Activated CD8-positive, alpha-beta T cell treated with anti-CD3 and anti-CD28 coated beads, Interleukin-2, amount 10 ng/mL, durations not matched to agents 7 days and 5 days (primary cell): ENCODE measurements at places on chromosomes 3 and 15. TPM values are rescaled to one million over a fixed set of nuclear protein-coding genes. Genes with fewer than 3 reads are reported as not detected.

GRCh38 chr3:42229266-42229941 lies 36.6 kb downstream of the CCK start:
- H3K4me1 ChIP-seq, result peaks cover 15% of the 10 kb centered on the region
- no peak overlapping the region for H3K4me3 ChIP-seq
- H3K27ac ChIP-seq, result no peak overlapping the region

GRCh38 chr3:136186344-136186743 lies 9.8 kb downstream of the MSL2 start:
- no peak overlapping the region for H3K4me3 ChIP-seq
- DNase-seq, result peak; percentile 49
- H3K27ac ChIP-seq, result peak overlapping the region; percentile 37
- peaks cover 76% of the 10 kb centered on the region for H3K4me1 ChIP-seq
- H3K36me3 ChIP-seq, result peaks cover 31% of the 10 kb centered on the region

DNA sequence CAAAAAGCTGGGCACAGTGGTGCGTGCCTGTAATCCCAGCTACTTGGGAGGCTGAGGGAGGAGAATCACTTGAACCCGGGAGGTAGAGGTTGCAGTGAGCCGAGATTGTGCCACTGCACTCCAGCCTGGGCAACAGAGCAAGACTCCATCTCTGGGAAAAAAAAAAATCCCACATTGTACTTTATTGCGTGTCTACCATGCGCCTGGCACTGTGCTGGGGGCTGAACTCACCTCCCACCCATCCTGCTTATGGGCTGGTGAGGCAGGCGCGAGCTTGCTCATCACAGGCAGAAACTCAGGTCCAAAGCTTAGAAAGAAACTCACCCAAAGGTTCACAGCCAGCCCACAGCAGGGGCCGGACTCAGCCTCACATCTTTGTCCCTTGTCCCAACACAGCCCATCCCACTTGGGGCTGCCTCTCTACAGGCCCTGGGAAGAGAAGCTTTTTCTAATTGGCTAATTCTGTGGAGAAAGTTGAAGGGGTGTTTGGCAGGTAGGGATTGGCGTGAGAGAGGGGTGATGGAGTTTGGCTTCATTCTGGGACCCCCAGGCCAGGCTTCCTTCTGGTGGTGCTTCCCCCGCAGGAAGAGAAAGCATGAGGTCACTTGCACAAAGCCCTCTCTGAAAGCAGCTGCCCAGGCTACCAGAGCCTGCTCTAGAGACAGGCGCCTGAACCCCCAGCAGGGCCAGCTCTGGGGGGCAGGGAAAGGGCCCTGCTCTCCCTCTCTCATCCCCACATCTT lies 122.6 kb upstream of the SMAD3 start:
- H3K4me3 ChIP-seq, result no peak overlapping the region
- no peak for DNase-seq
- H3K27me3 ChIP-seq, result no peaks in the 10 kb centered on the region
- H3K4me1 ChIP-seq, result peaks cover 20% of the 10 kb centered on the region
- H3K27ac ChIP-seq, result no peak overlapping the region
- peaks cover 2% of the 10 kb centered on the region for H3K36me3 ChIP-seq

DNA sequence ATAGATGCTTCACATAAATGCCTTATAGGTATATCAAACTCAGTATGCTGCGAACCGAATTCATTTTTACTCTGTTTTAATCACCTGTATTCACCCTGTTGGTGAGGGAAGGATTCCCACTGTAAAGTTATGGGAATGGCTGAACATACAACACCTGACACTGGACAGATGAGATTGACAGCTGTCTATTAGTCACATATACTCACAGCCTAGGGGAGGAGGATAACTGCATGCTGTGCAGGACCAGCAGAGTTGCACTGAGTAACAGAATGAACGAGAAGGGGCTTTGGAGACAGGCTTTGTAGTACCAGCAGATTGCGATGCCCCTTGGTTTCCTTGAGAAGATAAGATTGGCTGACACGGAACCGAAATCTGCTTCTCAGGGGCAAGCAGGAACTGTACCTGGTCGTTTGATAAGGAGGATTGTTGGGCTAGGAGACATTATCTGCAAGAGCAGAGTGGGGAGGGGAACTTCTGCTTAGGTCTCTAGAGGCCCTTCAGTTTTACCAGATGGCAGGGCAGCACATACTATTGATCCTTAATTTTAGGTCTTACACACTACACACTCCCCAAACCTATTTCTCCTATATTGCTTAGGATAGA lies 43.5 kb upstream of the SLC22A13 start:
- H3K27me3 ChIP-seq, result no peaks in the 10 kb centered on the region
- DNase-seq, result no peak
- no peak overlapping the region for H3K4me3 ChIP-seq
- H3K36me3 ChIP-seq, result peaks cover 42% of the 10 kb centered on the region

- no peaks in the 10 kb centered on the region for H3K27me3 ChIP-seq
- no peak for DNase-seq
- H3K36me3 ChIP-seq, result no peaks in the 10 kb centered on the region
- no peak overlapping the region for H3K4me3 ChIP-seq
- no peak overlapping the region for H3K27ac ChIP-seq
- H3K4me1 ChIP-seq, result no peaks in the 10 kb centered on the region
Measured at GRCh38 chr15:49370782-49371181, 52.3 kb upstream of the FGF7 start.

DNA sequence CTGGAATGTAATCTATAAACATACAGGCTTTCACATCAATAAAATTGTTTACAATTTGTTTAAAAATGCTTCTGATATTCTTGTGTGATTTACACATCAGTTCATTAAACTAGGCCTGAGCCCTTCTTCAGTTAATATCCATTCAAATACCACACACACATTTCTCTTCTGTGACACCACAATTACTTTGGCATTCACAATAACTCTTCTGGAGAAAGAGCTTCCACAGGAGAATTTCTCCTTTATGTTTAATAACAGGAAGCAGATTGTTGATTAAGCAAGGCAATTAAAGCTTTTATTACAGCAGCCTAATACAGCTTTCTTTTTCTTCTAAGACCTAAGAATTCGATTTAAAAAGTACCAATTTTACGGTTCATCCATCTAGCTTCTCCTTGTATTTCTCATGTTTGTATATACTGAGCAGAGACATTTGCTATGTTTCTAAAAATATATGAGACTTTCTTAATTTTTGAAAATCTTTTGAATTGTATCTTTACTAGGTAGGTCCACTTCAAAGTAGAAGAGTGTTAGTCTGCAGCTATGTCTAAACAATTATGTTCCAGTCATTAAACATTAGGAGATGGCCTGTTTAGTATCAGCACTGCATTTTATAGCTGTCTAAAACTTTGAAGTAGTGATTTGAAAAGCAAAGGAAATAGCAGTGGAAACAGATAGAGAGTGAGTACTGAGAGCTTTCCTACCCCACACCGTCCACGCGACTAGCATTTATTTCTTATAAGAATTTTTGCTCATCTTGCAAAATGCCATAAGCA lies 511.1 kb upstream of the UBE2E2 start:
- no peaks in the 10 kb centered on the region for H3K27me3 ChIP-seq
- no peak overlapping the region for H3K4me3 ChIP-seq
- no peaks in the 10 kb centered on the region for H3K36me3 ChIP-seq
- DNase-seq, result no peak
- H3K27ac ChIP-seq, result no peak overlapping the region

GRCh38 chr3:144112437-144112836 lies 140.8 kb downstream of the DIPK2A start:
- DNase-seq, result no peak
- H3K36me3 ChIP-seq, result no peaks in the 10 kb centered on the region
- H3K4me3 ChIP-seq, result no peak overlapping the region
- H3K27me3 ChIP-seq, result no peaks in the 10 kb centered on the region
- H3K27ac ChIP-seq, result no peak overlapping the region

The GTPBP8 gene
- 24.3 TPM for total RNA-seq

The TRIM42 gene
- not detected for total RNA-seq
